ENCODE measurements at places on chromosomes 16 and 17.

GRCh38 chr16:907842-908241 is 62.9 kb downstream of the LMF1 start:
- DNase-seq: no peak

DNA sequence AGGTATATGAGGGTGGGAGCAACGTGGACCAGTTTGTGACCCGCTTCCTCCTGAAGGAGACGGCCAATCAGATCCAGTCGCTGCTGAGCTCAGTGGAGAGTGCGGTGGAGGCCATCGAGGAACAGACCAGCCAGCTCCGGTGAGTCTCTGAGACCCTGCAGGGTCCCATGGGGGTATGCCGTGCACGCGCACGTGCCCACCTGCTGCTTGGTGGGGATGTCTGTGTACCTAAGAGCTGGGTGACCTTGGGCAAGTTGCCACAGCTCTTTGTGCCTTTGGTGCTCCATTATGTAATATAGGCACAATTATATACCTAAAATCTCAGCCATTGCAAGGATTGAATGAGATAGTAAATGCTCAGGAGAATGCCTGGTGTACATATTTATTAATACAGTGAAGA is 22.4 kb downstream of the NECAB2 start:
- no peak for DNase-seq

GRCh38 chr16:68993885-68994284 is 111.6 kb upstream of the HAS3 start:
- DNase-seq: no peak

DNA sequence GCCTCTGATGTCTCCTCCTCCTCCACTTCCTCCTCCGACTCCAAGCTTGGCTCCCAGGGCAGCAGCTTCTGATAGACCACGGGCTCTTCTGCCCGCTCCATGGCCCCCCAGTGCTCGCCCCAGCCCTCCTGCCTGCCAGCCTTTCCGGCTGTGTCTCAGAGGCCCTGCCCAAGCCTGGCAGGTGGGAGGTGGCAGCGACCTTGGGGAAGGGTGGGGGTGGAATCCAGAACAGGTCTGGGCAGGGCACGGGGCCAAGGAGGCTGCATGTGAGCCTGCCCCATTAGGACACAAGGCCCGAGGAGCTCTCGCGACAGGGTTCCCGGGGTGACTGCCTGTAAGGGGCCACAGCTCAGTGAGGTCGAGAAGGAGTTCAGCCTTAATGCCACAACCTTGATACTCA is at the start of gene GGT6:
Gene GGT6 (minus strand): TSS at position 157 of the 400 bp plus-strand sequence. CDS start 56 bp downstream, at position 101.
- DNase-seq: no peak

- DNase-seq: no peak
These were observed 32.4 kb upstream of the RPTOR start for GRCh38 chr17:80512233-80512632.

GRCh38 chr17:83183145-83183948 is 103.9 kb downstream of the METRNL start:
- no peak for DNase-seq

DNA sequence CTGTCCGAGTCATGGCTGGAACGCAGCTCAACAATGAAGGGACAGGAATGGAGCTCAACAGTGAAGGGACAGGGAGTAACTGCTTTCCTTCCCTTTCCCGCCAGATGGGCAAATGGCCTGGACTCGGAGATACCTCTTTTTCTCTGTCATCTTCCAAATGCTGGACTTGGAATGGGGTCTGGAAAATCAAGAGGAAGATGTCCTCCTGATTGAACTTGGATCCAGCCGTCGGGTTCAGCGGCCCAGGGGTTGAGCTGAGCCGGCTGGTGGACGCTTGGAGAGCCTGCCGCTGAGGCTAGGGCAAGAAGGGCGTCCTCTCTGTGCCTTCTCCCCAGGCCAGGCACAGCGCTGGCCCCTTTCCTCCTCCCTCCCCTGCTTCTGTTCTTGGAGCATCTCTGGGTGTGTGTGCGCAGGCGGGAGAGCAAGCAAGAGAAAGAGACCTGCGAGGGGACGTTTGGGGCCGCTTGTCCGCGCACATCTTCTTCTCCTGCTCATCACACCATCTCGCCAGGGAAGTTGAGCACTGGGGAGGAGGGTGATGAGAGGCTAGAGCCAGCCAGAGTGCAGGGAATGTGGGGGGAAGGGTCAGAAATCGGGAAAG is 6.6 kb downstream of the NEUROD2 start:
- DNase-seq: no peak

DNA sequence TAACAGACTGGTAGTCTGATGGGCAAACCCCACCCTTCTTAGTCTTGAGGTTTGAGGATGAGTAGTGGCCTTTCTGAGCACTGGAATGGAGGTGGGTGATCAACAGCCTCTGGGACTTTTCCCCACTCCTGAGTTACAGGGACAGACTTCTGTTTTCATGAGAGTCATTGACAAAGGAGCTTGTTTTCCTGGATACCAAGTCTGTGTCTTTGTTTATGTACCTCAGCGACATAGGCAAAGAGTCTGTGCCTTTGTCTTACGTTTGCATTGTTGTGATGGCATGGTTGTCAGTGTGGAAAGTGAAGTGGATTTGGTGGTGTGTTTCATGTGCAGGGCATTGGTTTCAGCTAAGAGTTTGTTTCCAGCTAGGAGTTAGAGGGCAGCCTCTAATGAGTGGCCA is 17.5 kb downstream of the EPN2 start:
- DNase-seq: no peak

DNA sequence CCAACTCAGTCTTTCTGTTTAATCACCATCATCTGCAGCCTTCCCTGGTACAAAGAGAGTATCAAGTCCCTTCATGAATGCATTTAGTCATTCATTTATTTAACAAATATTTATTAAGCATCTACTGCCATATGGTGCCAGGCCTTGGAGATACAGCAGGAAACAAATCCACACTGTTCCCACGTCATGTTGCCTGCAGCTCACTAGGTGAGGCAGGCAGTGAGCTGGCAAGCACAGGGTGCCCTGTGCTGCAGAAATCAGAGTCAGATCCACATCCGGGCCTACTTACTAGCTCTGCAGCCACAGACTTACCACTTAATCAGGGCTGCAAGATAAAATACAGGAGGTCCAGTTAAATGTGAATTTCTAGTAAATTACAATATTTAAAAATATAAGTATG is 38.5 kb upstream of the CES5A start:
- DNase-seq: no peak

GRCh38 chr16:28258567-28258966 is 33.8 kb upstream of the SBK1 start:
- no peak for DNase-seq

DNA sequence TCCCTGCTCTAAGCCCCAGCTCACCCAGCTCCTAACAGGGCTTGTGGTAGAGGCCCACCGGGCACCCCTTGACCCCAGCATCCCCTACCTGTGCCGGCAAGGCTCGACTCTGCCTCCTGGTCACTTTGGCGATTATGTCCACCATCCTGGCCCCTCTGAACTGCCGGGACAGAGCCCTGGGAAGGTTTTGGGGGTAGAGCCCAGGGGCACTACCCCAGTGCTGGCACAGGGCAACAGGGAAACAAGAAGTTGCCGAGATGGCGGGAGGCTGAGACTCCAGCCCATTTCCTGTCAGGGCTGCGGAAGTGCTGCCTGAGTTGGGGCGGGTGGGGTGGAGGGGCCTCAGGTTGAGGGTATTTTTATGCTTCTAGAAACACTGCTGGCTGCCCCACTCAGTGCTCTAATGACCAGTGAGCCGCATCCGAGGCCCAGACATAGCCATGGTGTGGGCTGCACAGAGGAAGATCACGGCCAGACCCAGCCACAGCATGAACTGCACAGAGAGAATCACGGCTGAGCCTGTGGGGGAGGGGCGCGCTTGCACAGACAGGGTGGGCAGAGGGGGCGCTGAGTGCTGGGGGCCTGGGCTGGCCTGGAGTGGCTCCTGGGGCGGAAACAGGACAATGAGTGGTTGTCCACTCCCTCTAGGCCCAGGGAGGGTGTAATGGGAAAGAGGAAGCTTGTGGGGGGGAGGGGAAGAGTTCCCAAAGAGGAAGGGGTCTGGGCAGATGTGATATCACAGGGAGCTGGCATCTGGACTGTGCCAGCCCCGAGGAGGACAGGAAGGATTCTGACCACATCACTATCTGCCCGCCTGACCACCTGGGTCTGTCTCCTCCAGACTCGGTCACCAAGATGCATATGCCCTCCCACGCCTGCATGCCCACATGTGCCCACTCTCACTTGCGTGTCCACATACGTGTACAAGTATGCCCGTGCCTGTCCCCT is 22.3 kb downstream of the ARHGAP27 start:
- peak; percentile 42 for DNase-seq

Measured in stimulated activated CD4-positive, alpha-beta T cell treated with anti-CD3 and anti-CD28 coated beads, TNF-alpha, amount 100 ng/mL, for 4 hours (primary cell).